Caco-2 (cell line): ENCODE measurements at places on chromosomes 1 and 21.

- no peak for DNase-seq
These were observed 17.6 kb downstream of the ACADM start for GRCh38 chr1:75742047-75742625.

DNA sequence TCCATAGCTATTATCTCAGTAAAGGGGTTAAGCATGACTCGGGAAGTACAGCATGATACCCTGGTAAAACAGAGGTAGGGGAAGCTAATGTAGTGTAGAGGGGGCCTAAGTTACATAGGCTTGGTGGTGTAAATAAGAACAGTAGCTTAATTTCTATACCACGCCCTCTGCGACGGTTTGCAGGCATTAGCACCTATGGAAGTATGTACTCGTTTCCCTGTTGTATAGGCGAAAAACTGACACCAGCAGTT, 470 bp upstream of the NAXE start:
- no peak for DNase-seq

DNA sequence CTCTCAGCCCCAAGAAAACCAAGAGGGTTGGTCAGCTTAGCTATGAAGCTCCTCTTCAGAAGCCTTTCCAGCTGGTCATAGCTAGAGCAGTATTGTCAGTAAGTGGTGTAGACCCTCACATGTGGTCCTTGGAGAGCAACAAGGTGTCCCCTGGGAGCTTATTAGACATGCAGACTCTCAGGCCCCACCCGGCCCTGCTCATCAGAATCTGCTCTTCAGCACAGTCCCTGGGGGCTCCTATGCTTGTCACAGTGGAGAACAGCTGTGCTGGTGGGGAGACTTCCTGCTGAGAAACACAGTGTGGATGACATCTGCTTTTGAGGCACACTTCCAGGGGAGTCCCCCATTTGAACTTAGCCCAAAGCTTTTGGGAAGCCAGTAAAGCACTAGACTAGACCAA, 21.9 kb upstream of the NEK2 start:
- no peak for DNase-seq

DNA sequence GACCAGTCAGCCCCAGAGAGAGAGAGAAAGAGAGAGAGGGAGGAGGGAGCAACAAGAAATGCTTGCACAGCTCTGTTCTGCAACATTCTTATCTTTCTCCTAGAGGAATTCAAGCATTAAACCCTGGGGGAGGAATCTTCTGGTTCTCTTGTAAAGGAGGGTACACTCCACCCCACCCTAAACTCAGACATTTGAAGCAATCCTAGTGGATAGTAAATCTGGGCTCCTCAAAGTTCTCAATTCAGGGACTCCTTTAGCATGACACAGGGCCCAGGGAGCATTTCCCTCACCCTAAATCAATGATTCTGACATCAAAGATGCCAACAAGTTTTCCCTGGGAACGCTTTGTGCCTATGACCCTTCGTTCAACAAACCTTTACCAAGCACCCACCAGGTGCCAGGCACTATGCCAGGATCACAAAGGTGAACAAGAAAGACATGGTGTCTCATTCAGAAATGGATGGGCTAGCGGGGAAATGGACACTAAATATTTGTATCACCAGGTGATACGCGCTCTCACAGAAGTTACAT, 11.9 kb upstream of the CAPN2 start:
- no peak for DNase-seq

GRCh38 chr1:181018901-181019681, 3.6 kb downstream of the STX6 start:
- no peak for DNase-seq

GRCh38 chr1:81577004-81577697, 223.6 kb upstream of the ADGRL2 start:
- DNase-seq, result no peak

DNA sequence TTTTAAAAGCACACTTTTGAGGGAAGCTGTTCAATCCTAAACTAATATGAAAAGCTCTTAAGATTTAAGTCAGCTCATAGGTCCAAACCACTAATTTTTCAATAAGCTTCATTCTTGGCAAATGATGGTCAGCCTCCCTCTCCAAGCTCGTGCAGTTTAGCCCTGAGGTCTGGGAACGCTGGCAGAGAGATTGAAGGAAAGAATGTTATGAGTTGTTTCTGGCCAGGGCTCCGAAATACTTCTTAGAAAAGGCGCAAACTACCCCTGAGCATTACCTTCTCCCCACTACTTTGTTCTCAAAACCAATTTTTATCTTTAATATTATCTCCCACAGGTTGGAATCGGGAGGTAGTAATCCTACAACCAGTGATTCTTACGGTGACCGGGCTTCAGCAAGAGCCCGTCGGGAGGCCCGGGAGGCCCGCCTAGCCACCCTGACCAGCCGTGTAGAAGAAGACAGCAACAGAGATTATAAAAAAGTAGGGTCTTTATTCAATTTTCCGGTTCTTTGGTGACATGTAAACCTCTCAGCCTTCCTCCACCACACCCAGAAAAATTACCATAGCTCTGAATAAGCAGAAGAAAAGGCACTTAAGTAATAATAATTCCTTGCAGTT, 147.7 kb downstream of the SYT2 start:
- DNase-seq, result no peak

GRCh38 chr1:200660719-200661118, 9.0 kb downstream of the DDX59 start:
- no peak for DNase-seq

- DNase-seq, result no peak
These were observed 953.8 kb upstream of the ADGRL2 start for GRCh38 chr1:80846966-80847365.

GRCh38 chr1:182556279-182556678, 32.8 kb downstream of the RNASEL start:
- no peak for DNase-seq

DNA sequence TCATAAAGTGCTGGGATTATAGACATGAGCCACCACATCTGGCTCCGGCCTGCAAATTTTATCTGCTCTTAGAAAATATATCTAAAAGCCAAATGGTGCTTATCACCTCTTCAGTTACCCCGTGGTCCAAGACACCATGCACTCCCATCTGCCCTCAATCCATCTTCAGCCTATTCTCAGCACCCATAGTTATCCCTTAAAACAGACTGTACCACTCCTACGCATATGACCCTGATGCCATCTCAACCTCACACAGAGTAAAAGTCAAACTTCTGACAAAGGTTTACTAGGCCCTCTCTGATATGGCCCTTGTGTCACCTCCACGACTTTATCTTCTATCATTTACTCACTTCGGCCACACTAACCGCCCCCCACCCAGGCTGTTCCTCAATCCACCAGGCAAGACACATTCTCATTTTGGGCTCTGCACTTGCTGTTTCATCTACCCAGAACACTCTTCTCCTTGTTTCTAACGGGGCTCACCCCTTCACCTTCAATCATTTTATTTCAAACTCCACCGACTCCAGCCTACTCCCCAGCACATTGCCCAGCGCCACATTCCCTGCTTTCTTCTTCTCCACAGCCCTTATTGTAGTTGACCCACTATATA, 33.0 kb downstream of the USP48 start:
- DNase-seq, result no peak

DNA sequence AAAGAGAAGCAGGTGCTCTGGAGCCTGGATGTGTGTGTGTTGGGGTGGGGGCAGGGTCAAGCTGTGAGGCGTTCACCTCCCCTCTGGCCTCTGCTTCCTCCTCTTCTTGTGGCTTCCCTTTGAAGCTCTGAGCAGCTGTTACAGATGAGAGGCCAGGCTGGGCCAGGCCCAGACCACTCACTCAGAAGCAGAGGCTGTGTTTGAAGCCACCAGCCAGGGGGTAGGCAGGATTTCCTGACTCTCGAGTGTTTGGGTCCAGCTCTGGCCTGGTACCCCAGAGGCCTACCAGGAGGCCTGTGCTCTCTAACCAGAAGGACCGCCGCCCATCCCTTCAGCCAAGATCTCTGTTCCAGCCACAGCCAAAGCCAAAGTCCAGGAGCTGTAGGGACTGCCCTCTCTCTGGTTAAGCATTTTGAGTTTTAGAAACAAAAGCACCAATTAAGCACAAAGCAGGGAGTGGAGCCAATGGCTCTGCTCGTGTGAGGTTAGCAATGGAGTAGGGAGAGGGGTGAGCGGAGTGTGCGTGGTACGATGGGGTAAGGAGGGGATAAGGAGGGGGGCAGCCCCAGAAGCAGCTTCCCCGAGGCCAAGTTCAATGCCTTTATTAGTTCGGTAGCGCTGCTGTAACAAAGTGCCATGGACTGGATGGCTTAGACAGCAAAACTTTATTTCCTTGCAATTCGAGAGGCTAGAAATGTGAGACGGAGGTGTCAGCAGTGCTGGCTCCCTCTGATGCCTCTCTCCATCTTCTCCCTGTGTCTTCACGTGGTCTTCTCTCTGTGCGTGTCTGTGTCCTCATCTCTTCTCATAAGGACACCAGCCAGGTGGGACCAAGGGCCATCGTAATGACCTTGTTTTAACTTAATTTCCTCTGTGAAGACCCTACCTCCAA, 20.5 kb downstream of the RCSD1 start:
- DNase-seq, result no peak

DNA sequence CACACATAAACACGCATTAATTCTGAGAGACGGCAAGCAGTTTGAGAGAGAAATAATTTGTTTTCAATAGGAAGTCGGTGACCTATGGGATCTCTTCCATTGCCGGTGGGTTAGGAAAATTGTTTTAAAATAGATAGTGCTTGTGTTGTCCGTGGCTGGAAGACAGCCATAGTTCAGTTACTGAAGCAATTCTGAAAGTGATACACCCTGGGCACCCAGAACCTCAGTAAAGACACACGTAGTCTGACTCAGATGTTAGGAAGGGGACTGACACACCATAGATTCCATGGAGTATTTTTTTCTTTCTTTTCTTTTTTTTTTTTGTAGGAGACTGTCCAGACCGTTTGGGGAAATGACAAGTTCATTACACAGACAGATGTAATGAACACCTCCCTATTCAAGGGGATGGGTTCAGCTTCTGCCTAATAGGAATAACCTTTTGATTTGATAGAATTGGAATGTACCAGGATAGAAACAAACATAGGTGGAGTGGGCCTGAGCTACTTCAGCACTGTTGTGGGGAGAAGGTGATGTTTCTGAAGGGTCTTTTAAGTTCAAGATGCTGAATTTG, 1.6 kb downstream of the C1orf21 start:
- DNase-seq, result no peak

GRCh38 chr1:221335161-221336101, 406.5 kb downstream of the DUSP10 start:
- peak; percentile 84 for DNase-seq

GRCh38 chr1:21160263-21160796, 16.4 kb downstream of the EIF4G3 start:
- DNase-seq, result no peak

DNA sequence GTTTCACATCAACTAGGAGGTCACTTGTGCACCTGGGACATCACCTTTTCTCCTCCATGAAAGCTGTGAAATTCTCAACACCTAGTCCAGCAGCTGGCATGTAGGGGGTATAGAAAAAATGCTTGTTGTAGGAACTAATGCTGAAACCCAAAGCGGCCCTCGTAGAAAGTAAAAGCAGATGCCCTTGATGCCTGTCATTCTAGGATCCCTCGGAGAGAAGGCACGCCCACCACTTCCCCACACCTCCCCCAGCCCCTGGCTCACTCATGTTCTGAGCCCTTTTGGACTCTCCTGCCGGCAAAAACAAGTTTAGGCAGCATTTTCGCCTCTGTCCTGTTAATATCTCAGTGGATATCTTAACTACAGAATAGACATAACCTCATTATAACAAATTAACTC, 36.5 kb downstream of the RIPK4 start:
- DNase-seq, result no peak

DNA sequence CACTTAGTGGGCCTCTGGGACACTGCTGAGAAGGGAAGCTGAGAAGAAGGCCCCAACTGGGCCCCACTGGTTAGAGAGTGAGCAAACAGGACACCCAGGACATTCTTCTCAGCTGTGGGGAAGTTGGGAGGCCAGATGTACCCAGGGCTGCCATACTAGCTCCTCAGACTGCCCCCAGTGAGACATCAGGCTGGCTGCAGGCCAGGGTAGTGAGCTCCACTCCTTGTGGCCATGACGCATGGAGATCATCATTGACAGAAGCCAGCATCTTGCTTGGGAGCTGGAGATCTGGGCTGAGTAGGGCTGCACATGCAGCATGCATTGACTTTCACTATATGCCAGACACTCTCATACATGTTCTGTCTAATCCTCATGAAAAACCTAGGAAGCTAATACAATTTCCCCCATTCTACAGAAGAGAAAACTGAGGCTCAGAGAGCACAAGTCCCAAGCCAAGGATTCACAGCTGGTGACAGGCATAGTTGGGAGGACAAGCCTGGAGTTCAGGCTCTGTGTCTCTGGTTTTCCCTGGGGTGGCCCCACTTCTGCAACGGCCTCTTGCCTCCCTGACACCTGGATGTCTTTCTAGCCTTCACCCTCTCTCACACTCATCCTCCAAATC, 24.1 kb upstream of the MYCL start:
- DNase-seq, result no peak

- no peak for DNase-seq
These were observed 98.1 kb downstream of the KCTD3 start for GRCh38 chr1:215665215-215665614.

DNA sequence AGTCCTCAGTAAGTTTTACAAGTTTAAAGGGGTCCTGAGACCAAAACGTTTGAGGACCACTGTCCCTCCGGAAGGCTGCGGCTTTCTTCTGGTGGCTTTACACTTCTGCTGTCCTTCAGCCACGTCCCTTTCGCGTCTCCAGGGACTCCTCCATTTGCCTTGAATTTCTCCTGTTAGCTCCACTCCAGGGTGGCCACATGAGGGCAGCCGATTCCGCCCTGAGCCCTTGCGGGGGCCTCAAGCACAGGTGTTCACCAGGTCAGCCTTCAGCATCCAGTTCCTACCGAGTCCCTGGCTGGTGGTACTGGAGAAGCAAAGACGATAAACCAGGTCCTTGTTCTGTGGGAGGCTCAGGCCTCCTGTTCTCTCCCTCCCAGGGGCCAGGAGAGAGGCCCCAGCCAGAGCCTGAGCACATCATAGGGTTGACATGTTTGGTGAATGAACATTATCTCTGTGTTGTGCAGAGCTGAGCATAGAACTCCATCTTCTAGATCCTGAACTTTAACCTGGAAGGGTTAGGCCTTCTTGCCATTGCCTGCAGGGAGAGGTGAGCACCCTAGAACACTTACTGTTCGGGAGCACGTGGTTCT, 27.4 kb upstream of the COQ8A start:
- peak; percentile 85 for DNase-seq

- DNase-seq, result no peak
These were observed 105.4 kb downstream of the SLC45A1 start for GRCh38 chr1:8423269-8423691.
